ENCODE measurements at places on chromosomes 3 and 15.

GRCh38 chr3:15556512-15556911 is 35.0 kb upstream of the COLQ start:
- DNase-seq, result no peak

- peak; percentile 62 for DNase-seq
Observed at GRCh38 chr15:82113106-82113715, 67.4 kb upstream of the MEX3B start.

DNA sequence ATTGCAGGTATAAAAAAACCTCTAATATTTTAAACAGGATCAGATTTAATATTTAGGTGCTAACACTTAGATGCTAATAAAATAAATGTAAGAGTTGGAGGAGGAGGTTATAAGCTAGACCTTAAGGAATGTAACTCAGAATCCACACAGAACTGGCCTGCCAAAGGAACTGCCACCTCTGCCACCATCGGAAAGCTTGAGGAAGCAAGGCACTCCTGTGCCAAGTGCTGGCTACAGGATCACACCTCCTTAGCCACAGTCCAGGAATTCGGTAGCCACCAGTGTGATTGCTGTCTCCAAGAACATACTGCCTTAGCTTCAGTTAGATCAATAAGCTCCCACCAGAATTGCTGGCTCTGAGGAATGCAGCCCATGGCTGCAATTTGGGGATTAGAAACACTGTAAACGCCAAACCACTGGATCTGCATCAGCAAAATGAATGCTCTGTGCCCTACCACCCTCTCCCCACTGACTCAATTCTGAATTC is 58.0 kb downstream of the FRMD5 start:
- DNase-seq, result no peak

DNA sequence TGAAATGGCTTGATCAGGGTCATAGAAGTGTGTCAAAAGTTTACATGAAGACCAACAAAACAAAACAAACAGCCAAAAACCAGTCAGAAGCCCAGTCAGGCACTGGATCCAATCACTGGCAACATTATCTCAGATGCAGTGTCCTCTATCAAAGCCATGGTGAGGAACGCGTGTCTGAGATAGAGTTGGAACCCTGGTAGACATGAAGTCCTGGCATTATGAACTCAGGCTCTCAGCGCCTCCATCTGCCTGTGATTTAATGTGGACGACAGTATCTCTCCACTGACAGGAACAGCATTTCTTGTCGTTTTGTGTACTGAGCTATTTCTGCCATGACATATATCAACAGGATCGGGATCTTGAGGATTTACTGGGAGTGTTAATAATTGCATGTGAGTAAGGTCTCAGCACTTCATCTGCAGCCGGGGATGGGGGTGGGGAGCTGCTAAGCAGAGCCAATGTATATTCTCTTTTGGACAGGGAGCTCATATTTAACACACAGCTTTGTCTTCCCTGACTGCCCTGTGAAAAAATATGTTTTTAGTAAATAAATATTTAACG is 1120.0 kb downstream of the IGSF11 start:
- DNase-seq, result no peak

DNA sequence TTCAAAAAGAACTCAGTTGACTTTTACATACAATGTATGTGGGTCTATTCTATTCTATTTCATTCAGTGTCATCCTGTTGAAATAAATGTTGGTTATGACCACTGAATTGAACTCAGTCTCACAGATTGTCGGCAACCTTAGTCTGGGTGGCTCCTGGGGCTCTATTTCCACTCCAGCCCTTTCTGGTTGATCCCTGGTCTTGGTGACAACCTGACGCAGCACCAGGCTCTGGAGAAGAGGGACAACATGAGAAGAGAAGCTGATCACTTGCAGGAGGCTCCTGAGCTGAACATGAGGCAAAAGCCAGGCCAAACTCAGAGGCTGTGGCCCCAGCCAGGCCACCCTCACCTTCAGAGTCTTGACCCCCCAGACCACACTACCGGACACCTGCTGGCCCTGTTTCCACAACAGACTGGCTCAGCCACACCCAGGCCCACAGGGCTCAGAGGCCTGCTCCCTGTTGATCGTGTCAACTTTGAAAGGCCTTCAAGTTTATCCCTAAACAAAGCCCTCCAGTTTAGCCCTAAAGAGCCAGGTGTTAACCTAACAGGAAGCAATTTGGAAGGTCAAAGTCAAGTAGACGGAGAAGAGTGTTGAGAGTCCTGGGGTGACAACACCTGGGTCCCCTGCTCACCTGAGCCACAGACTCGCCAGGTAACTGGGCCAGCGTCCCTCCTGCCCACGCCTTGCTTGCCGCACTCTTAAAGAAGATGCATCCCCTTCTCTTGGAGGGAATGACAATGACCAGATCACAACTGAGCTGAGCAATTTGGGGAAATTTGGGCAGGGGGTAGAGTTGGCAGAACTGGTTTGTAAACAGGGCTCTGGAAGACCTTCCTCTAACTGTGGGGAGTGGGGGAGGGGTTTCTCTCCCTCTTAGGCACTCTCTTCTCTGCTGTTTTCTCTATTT is 15.4 kb upstream of the MUC20 start:
- no peak for DNase-seq

DNA sequence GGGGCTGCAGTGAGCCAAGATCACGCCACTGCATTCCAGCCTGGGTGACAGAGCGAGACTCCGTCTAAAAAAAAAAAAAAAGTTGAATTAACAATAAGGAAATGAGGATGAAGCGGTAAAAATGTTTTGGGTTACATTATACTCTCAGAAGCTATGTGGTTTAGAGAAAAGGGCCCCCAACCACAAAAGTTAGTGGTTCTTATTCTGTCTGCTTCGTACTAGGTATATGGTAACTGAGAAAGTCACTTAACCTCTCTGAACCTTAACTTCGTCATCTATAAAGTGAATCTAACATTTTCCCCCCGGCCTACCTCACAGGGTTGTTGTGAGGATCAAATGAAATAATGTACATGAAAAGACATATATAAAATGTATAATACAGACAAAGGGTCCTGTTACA is 38.4 kb upstream of the EHHADH start:
- no peak for DNase-seq

GRCh38 chr3:151296226-151296625 is 17.9 kb upstream of the P2RY14 start:
- DNase-seq, result no peak
